Hepatic stellate cell (primary cell): ENCODE measurements at places on chromosomes 5 and 9.

GRCh38 chr5:159050316-159051143, 49.2 kb downstream of the EBF1 start:
- no peak for DNase-seq

- no peak for DNase-seq
Observed at GRCh38 chr5:130023604-130024003, 119.3 kb downstream of the CHSY3 start.

GRCh38 chr5:125257997-125258396, 511.6 kb upstream of the ZNF608 start:
- no peak for DNase-seq

DNA sequence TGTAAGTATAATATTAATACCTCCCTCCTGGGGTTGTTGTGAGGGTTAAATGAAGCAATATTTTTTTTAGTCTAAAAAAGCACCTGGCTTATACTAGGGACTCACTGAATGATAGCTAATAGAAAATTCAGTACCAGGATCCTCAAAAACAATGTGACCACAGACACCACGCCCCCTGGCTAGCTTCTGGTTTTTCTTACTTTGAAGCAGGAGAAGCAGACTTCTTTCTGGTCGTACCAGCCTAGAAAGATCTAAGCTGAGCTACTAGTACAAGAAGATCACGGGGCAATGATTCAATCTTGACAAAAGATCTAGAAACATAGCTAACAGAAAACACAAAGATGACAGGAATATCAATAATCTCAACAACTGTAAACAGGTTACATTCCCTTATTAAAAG, 218.5 kb upstream of the SLC30A5 start:
- no peak for DNase-seq

DNA sequence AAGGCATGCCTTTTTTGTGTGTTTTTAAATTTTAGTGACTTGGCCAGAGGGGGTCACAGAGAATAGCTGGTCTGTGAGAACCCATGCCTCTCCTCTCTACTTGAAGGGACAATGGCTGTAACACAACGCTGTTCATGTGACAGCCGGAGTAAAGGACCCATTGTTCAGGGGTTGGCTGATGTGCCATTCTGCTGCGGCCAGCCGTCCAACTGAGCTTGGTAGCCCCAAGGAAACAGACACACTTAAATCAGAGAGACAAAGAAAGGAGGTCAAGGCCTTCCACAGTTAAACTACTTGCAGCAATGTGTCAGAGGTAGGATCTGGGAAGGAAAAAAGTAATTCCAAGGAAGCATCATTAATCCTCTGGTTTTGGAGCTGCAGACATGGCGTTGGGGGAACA, 8.1 kb downstream of the MEGF10 start:
- no peak for DNase-seq

DNA sequence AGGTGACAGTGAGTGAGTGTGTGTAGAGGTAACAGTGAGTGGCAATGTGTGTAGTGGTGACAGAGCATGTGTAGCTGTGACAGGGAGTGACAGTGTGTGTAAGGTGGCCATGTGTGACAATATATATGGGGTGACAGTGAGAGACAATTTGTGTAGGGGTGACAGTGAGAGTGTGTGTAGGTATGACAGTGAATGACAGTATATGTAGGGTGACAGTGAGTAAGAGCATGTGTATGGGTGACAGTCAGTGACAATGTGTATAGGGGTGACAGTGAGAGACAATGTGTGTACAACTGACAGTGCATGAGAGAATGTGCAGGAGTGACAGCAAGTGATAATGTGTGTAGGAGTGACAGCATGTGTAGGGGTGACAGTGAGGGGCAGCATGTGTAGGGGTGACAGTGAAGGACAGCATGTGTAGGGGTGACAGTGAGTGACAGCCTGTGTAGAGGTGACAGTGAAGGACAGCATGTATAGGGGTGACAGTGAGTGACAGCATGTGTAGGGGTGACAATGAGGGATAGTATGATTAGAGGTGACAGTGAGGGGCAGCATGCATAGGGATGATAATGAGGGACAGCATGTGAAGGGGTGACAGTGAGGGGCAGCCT, 10.1 kb upstream of the GAPT start:
- DNase-seq = no peak

GRCh38 chr9:87271696-87272477, 225.8 kb upstream of the DAPK1 start:
- no peak for DNase-seq

GRCh38 chr5:136521696-136522095, 156.4 kb upstream of the TRPC7 start:
- DNase-seq = no peak

GRCh38 chr5:71533615-71534014, 53.5 kb upstream of the MCCC2 start:
- no peak for DNase-seq

DNA sequence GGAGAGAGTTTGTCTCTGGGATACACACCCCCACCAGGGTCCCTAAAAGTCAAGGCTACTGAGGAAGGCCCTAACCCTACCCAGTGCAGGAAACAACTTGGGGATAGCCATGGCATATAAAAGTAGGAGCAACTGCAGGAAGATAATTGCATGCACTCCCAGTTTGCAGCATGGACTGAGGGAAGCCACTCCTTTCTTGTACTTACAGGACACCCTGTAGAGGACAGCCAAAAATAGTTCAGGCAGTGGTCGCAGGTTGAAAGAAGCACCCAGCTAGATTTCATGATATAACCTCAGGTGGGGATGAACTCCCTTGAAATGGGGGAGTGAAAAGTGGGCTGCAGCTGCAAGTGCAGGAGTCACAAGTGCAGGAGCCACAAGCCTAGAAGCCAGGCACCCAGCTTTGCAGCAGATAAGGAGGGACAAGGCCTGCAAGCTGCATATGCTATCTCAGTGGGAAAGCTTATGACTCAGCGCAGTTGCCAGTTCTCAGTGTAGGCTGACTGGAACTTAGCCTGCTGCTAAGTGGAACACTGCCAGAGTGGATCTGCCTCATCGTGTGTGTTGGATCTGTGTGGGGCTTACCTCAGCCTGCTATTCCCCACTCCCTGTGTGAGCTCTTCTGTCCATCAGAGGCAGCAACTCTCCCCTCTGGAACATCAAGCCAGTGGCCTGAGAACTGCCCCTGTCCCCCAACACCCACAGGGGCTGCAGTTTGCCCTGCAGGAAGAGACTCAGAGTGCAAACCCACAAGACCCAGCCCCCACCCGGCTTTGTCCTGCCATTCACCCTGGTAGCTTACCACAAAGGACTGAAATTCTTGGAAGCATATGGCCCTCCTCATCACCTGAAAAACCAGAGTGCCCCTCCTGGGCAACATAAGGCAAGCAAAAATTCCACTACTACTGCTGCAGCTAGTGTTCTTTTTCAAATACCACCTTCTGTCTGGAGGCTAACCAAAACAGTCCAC, 42.7 kb downstream of the CYLC2 start:
- no peak for DNase-seq

GRCh38 chr9:28177925-28178324, 604.6 kb upstream of the C9orf72 start:
- DNase-seq = no peak

- DNase-seq = no peak
Observed at GRCh38 chr5:154112255-154112654, 73.5 kb downstream of the MFAP3 start.

DNA sequence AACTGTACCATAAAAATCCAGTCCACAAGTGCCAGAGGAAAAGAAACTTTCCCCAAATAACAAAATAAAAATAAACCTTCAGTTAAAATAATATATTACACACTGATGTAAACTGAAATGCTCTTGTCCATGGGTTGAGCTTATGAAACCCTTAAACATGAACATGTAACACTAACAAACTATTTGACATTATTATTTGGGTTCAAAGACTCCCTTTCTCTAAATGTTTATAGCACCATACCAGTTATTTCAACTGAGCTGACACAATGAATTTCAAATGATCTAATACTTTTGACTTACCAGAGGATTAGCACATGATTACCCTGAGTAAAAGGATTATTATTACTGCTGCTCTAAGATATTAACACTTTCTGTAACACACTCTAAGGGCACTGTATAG, 251.1 kb downstream of the BNC2 start:
- no peak for DNase-seq

DNA sequence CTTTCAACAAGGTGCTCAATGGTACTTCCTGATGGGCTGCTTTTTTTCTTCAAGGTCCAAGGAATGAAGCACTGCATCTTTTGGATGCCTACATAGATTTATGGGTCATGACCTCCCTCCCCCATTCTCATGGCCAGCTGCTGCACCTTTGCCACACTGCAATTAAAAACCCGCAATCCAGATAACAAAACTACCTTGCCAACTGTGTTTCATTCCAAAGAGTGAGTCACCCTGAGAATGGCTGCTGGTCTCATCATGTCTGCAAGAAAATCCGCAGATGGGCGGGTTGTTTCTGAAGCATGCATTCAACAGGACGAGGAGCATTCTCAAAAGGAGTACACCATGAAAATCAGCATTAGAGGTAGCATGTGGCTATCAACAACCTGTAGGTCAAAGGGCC, 139.8 kb downstream of the ELAVL2 start:
- DNase-seq = no peak

DNA sequence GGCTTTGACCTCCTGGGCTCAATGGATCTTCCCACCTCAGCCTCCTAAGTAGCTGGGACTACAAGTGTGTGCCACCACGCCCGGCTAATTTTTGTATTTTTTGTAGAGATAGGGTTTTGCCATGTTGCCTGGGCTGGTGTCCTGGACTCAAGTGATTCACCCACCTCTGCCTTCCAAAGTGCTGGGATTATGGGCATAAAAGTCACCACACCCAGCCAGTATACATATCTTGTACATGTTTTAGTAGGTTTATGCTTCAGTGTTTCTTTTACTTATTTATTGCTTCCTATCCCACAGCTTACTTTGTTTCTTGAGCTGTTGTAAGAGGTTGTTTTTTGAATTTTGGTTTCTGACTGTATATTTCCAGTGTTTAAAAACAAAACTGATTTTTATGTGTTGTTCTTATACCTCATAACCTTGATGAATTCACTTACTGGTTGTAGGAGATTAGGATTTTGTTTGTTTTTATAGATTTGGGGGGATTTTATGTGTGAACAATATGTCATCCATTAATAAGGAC, 12.9 kb downstream of the FBXW5 start:
- DNase-seq = no peak

GRCh38 chr9:82987370-82988189, 75.4 kb downstream of the RASEF start:
- DNase-seq = no peak

DNA sequence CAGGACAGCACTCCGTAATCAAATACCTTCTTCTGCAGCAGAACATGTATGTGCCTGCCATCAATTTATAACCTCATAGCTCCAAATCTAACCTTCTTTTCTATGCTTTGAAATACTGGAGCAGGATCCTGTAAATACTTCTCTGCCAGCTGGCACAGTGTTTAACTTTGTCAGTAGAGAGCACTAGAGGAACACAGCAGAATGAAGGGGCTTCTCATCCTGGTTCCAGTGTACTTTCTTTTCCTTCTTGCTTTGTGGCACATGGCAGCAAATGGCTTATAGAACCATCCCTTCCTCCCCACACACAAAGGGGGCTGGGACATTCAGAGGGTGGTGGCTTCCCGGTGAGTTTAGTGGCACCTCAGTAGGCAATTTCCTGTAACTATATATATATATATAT, 3.8 kb upstream of the FBXW11 start:
- no peak for DNase-seq
